ENCODE measurements at places on chromosomes 6 and 20.
A peak's percentile ranks its signal among the peaks of the same experiment; 100 is the strongest.

- no peak for DNase-seq
These were observed 219.8 kb downstream of the LAMA2 start for GRCh38 chr6:129102741-129103140.

DNA sequence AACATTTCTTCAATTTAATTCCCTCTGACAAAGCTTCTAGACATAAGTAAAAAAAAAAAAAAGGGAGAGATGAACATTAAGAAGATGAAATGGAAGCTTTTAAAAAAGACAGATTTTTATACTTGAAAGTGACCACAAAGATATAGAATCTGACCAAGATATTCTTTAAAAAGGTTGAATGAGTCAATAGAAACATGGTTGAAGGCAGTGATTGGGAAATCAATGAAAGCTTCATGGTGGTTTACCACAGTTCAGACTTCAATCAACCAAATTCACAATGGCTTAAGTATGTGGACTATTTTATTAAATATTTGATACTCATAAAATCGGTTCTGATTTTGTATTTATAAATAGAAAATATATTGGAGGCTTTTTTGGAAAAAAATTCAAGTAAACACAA is 248.4 kb upstream of the HSF2 start:
- no peak for DNase-seq

DNA sequence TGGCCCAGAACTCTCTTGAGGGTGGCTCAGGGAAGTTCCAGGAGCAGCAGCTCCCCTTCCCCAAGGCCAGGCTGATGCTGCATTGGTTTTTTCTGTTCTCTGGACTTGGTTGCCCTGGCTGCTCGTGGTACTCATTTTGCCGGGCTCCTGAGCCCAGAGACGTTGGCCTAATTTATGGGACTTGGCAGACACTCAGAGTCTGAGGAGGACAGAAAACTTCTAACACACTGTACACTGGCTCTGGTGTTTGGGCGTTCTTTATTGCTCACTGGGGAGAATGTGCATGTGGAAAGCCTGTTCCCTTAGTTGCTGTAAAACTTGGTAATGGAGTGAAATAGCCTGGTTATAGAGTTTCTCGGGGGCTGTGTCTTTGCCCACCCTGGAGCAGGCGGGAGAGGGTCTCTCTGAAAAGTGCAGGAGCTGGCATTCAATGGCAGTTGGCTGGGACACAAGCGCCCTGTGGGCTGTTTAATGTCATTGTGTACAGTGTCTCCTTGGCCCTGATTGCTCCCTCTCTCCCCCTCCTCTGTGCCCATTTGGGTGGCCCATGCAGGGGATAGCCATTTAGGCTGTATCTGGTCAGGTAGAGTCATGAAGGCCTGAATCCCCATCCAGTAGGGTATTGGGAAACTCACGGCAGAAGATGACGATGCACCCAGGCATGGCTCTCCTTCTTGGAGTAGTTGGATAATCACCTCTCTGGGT is 109.3 kb downstream of the CDC5L start:
- DNase-seq = no peak

DNA sequence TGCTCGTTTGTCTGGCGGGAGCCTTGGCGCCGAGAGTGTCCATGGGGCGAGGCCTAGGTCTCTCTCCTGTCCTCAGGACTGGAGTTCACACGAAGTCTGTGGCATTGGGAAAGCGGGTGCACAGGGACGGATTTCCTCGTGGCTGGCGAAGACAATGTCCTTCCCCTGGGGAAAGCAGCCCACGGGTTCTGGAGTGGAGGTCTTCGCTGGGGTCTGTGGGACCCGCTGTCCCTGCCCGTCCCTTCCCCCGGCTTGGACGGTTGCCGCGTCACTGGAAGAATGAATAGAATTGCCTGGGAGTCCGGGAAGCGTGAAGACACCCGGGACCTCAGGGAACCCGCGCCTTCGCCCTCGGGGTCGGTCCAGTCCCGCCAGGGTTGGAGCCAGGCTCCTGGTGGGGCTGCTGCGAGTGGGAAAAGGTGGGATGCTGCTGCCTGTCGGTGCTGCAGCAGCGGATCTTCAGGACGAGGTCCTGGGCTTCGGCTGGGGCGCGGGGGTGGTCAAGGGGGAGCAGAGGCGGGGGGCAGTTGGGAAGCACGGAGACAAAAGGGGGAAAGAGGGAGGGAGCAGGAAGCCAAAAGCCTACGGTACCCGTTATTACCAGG is 441.8 kb upstream of the DEFB115 start:
- no peak for DNase-seq

DNA sequence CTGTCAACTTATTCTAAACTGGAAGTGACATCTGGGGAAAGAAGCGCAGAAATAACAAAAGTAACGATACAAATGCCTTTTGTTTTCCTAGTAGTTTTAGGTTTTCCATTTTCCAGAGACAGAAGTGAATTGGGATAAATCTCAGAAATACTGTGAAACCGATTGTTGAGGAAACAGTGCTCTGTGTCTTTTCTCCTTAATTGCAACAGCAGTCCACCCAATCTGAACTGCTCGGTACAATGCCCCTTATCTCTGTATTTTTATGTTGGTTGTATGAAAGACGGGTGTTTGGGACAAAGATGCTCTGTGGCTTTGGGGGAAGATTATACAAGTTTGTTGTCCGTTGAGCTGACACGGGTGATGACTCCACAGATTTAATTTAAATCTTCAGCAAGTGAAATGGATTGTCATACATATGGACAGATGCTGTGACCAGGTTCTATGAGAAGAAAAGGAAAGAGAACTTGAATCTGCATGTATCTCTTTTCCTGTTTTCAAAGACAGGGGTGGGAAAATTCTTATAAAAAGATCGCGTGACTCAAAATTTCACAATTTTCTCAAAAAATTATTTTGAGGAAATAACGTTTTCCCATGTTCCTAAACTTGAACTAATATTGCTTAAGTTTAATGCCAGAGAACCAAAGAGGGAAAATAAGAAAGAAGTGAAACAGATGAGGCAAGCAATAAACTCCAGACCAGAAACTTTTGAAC is 41.2 kb downstream of the SASH1 start:
- DNase-seq = no peak

DNA sequence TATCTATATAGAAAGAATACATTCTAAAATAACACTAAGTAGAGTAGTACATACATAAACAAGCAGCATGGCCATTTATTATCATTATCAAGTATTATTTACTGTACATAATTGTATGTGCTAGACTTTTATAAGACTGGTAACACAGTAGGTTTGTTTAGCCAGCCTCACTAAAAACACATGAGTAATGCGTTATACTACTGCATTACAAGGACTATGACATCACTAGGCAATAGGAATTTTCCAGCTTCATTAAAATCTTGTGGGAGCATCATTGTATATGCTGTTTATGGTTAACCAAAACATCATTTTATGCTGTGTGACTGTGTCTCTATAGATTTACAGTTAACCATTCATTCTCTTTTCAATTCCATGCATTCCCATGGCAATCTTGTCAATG is 131.7 kb upstream of the HDGFL1 start:
- no peak for DNase-seq

DNA sequence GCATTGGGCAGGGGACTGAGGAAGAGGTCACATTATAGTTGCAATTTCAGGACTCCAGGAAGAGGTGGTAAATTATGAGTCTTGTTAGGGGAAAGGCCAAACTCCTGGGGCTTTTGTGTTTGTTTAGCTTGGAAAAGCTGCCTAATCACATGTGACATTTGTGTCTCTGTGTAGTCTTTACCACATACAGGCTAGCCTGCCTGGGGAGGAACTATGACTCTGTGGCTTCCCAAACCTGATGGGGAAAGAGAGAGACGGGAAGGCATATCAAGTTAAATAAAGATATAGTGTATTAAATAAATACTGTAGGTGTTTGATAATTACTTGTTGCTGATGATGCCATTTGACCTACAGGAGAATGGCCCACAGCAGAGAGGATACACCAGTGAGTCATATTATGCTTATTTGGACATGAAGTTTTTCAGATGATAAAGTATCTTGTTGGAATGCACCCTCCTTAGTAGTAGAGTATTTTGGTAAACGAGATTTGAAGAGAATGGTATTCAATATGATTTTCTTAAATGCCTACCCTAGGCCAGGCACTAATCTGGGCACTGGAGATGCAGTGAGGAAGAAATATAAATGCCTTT is 4.0 kb downstream of the BLTP3A start:
- DNase-seq = no peak

GRCh38 chr6:64383277-64383676 is 747.7 kb downstream of the PHF3 start:
- DNase-seq = no peak

DNA sequence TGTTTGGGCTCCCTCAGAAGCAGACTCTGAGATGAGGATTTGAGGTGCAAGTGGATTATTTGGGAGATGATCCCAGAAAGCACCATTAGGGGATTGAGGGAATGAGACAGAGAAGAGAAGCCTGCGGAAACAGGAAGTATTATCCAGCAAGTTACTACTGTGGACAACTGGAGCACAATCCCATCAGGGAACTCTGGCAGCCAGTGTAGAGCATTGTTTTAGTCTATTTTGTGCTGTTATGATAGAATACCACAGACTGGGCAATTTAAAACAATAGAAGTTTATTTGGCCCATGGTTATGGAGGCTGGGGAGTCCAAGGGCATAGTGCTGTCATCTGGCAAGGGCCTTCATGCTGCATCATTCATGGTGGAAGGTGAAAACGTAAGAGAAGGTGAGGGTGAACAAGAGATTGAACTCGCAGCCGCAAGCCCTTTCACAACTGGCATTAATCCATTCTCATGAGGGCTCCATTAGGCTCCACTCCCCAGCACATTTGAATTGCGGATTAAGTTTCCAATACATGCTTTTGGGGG is 43.5 kb upstream of the SLC9A8 start:
- no peak for DNase-seq

DNA sequence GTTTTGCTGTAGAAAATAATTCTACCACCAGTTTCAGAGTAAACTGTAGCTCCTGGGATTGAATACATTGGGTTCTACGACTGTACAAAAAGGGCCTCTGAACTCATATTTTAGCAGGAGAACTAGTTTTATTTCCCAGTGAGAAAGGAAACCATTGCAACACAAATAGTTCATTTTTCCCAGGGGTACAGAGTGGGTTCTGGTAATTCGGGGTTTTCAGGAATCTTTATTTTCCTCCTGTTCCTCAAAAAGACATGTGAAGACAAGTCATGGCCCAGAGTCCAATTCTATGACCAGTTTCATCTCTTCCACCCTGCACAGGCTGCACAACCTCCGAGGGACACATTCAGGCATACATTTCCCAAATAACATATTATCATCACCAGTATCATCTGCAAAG is 222.1 kb downstream of the HIVEP2 start:
- DNase-seq = no peak

GRCh38 chr6:19137505-19137904 is 699.7 kb upstream of the ID4 start:
- DNase-seq = no peak

DNA sequence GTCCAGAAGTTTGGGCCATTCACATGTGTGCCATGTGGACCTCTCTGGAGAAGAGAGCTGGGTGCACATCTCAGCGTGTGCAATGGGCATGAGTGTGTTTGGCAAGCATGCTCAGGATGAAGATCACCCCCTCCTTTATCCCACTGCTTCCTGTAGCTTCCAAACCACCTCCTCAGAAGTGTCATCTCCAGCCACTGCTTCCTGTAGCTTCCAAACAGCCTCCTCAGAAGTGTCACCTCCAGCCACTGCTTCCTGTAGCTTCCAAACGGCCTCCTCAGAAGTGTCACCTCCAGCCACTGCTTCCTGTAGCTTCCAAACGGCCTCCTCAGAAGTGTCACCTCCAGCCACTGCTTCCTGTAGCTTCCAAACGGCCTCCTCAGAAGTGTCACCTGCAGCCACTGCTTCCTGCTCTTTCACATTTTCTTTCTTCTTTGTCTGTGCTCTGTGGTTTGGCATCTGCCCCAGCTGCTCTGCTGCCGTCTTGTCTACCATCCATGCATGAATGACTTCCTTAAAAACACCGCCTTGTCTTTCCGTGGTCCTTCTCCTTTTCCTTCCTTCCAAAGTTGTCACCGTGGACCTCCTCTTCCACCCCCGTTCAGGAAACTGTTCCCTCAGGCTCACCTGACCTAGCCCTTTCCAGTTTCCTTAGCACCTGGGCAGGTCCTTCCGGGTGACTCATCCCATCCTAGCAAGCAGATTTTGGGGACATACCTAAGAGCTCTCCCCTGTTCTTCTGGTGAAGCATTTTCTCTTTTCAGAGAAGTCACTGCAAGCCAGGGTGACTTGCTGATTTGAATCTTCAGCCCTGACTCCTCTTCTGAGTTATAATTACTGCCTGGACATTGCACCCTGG is 43.5 kb upstream of the TIAM2 start:
- DNase-seq = peak; percentile 68

GRCh38 chr6:158026901-158027589 is 45.4 kb downstream of the SYNJ2 start:
- DNase-seq = no peak

DNA sequence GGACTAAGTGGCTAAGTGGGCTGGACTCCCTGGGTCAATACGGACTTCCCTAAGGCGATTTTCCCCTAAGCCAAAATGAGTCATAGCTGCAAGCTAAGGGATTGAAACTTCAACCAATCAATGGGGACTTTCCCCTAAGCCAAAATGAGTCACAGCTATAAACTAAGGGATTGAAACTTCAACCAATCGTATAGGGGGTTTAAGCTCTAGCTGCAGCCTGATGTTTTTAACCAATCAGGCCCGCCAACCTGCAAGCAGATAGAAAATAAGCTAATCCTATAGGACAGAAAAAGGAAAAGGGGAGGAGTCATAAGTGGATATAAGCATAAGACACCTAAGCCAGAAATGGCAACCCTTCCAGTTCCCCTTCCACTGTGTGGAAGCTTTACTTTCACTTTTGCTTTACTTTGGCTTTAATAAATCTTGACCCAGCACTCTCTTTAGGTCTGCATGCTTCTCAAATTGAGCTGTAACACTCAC is 655.0 kb upstream of the HS3ST5 start:
- DNase-seq = no peak

- DNase-seq = no peak
These were observed 40.0 kb downstream of the SF3B5 start for GRCh38 chr6:144055121-144055931.

DNA sequence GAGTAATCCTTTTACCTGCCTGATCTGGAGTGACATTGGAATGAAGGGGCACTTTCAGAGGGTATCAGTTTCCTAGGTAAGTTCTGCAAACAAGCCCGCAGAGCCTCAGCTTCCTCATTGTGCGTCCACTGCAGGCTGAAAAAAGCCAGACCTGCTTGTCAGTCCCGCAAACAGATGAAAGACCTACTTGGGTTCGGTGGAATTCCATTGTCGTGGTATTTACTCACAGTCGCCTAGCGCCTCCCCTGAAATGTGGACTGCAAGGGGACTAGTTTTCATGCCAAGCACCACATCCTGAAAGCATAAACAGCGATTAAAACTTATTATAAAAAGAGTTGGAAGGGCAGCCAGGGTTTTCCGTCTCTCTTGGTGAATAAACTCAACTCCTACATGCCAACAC is 121.5 kb downstream of the PAX1 start:
- DNase-seq = no peak

GRCh38 chr6:66964216-66964615 is 1257.2 kb upstream of the EYS start:
- DNase-seq = no peak

- no peak for DNase-seq
These were observed 146.3 kb downstream of the EPM2A start for GRCh38 chr6:145588981-145589380.

- no peak for DNase-seq
These were observed 63.3 kb upstream of the BLCAP start for GRCh38 chr20:37590938-37591490.

Measured in Karpas-422 (cell line).